ENCODE measurements at places on chromosomes 6 and 20.

- DNase-seq = no peak
These were observed 74.4 kb downstream of the NOL4L start for GRCh38 chr20:32510601-32511357.

DNA sequence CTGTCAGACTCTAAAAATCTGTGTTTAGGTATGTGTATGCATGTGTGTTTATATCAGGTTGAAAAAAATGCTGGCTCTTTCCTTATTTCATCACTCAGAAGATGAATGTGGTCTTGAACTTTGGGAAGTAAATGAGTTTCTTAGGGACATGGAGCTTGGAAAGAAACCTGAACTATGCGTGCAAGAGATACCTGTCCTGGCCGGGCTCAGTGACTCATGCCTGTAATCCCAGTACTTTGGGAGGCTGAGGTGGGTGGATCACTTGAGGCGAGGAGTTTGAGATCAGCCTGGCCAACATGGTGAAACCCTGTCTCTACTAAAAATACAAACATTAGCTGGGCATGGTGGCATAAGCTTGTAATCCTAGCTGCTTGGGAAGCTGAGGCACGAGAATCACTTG is 4.4 kb upstream of the GLP1R start:
- DNase-seq = no peak

DNA sequence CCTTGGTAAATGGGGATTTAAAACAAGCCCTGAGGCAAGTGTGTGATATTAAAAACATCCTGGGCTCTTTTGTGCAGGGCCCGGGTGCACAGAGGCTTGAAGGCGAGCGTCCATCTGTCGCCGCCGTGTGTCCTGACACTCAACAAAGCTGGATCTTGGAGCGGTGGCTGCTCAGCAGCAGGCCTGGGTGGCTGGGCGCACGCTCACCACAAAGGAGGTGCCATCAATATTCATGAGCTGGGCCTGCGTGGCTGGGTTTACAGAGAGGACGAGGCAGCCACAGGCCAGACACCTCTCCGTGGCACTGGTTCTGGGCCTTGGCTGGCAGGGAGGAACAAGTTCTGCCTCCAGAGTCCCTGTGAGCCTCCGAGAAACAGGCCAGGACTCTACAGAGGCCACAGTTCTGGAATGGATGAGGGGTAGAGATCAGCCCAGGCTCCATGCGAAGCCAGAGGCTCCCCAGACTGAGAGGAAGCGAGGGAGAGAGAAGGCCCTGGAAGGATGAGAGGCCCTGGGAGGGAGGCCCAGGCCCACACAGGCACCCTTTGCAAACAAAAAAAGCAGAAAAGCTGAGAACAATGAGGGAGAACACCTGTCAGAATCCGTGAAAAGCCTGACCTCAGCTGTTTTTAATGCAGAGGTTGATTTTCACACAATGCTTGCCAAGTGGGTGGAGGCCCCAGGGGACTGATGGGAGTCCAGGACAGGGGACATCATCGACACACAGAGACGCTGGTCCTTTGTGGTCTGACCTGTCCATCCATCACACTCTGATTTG is 21.9 kb downstream of the BHLHE23 start:
- DNase-seq = no peak

DNA sequence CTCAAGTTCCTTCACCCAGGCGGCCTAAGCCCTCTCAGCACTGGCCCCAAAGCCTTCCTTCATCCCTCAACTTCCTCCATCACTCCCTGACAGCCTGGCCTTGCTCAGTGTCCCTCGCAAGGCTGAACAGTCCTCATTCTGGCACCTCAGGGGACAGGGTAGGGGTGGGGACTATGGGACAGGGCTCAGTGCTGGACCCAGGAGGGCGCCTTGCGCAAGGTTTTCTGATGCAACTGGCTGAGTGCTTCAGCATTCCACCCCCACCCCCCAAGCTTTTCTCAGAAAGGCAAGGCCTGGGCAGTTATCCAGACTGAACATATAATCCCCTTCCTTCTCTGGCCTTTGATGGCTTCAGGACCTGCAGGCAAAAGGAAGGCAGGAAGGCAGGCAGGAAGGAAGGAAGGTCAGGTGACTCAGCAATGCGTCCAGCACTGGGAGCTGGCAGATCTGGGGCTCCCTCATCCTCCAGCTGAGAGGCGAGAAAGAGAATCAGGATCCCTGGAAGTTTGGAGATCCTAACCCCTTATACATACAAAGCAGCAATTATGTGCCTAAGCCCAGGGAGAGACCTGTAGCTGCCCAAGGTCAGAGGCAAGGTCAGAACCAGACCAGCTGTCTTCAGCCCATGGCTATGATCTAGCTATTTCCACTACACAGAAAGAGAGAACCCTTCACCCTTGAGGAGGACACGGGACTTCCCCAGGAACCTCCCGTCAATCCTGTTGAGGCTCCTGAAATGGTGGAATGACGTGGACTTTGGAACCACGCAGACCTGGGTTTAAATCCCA is 8.6 kb upstream of the TRIB3 start:
- DNase-seq = no peak

GRCh38 chr6:95572098-95572497 is 5.2 kb upstream of the MANEA start:
- DNase-seq = no peak
